ENCODE measurements at places on chromosomes 1 and 21.

DNA sequence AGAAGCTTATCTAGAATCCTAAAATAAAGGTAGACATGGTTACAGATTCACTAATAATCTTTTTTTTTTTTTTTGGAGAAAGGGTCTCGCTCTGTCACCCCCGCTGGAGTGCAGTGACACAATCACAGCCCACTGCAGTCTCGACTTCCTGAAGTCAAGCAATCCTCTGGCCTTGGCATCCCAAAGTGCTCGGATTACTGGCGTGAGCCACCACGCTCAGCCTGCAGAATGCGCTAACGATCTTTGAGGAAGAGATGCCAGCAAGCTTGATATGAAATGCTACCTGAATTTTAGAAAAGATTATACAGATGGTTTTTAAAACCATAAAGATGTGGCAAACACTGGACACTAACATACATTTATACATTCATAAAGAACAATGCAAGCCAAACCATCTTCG is 4.1 kb upstream of the GNPAT start:
- no peak for DNase-seq

DNA sequence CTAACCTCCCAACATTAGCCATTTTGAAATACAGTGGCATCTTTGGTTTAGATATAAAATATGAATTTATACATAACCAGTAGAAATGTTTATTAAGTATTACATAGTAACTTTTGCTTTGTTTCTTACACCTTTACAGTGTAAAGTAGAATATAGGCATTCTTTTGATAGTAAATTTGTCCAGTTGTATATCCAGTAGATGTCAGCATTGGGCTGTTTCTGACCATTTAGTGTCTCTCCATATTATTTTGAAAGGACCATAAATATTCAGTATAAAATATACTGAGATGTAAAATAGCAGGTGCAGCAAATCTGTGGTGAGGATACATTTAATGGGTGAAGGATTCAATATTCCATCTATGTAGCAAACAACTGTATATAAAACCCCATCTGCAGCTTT is 115.8 kb upstream of the ZRANB2 start:
- DNase-seq = peak; percentile 31

- no peak for DNase-seq
Observed at GRCh38 chr1:196689001-196689400, 37.2 kb downstream of the CFH start.

DNA sequence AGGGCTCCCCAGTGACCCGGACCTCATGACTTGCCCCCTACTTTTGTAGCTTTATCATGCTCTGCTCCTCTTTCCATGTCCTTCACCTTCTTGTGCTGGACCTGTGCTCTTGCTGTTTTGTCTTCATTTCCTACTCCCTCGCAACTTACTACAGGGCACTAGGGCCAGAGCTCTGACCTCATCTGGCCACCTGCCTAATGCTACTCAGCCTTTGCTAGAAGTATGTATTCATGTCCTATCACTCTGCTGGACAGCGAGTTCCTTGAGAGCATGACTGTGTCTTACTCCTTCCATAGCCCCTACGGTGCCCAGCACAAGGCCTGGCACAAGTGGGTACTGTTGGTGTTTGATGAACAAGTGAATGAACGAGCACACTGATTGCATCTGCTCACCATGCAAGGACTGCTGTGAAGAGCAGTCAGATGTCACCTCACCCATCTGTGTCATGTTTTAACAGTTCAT is 1.9 kb downstream of the MTFR1L start:
- DNase-seq = peak; percentile 47
